Germinal center (tissue), 1 donor: ENCODE measurements at places on chromosomes 6 and 20.

- DNase-seq, result no peak
Observed at GRCh38 chr20:7691647-7692269, 248.5 kb downstream of the HAO1 start.

GRCh38 chr6:9583753-9584352 lies 831.0 kb downstream of the TFAP2A start:
- DNase-seq, result no peak

DNA sequence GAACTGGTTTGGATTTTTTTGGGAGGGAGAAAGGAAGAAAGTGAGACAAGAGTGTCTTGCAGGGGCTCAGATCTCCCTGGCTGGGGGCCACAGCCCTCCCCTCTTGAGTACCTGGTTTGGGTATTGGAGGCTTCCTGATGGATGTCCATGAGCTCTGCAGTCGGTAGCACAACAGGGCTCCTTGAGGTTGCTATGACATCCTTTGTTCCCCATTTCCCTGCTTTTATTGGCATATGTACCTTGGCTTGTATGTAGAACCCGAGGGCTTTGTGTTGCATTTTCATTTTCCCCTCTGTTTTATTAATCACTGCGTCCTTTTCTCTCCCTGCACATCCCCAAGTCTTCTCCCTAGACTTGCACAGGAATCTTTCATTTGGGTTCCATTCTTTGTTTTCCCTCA lies 355.5 kb upstream of the TSHZ2 start:
- DNase-seq, result no peak

- no peak for DNase-seq
Observed at GRCh38 chr6:39880594-39880993, 53.7 kb downstream of the MOCS1 start.

- DNase-seq, result peak; percentile 8
Observed at GRCh38 chr6:73969971-73970970, 274.3 kb downstream of the CD109 start.

GRCh38 chr20:14838663-14839628 lies 501.5 kb upstream of the FLRT3 start:
- DNase-seq, result no peak
